ELF-1 (cell line): ENCODE measurements at places on chromosomes 1 and 21.

GRCh38 chr1:216542741-216543140, 119.5 kb upstream of the USH2A start:
- no peak for DNase-seq

GRCh38 chr1:234675006-234675405, 65.0 kb upstream of the IRF2BP2 start:
- DNase-seq: no peak

DNA sequence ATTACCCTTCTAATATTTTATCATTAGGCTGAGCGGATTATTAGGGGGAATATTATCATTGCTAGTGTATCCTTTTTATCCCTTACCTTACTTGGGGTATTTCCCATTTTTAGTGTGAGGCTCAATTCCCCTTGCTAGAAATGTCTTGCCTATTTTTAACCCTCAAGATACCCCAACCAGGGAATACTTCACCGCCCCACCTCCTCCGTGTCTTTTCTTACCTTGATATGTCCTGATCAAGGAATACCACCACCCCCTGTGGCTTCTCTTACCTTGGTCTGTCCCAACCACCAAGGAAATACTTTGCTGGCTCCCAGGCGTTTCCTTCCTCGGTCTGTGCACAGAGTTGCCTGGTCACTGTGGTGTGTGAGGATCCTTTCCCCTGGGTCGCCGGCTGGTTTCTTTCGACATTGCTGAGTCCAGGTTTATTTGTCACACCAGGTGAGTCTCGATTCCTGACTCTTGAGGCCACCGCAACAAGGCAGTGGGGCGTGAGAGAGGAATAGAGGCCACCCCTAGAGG, 57.8 kb downstream of the SERINC2 start:
- DNase-seq: no peak

GRCh38 chr1:239386453-239387303, at the start of gene CHRM3:
TSS of gene CHRM3 (plus strand) at chr1:239386568. CDS start at chr1:239907452, 520,884 bp downstream.
- peak; percentile 83 for DNase-seq

- no peak for DNase-seq
These were observed 33.4 kb upstream of the CITED4 start for GRCh38 chr1:40895601-40896000.

GRCh38 chr1:44603718-44604117, 70.6 kb downstream of the TMEM53 start:
- no peak for DNase-seq

GRCh38 chr1:70779571-70779970, 268.0 kb downstream of the PTGER3 start:
- no peak for DNase-seq

GRCh38 chr1:243549108-243549507, 293.3 kb downstream of the SDCCAG8 start:
- no peak for DNase-seq

GRCh38 chr1:236522937-236523703, 662 bp upstream of the LGALS8 start:
- peak; percentile 40 for DNase-seq

- DNase-seq: no peak
These were observed 349.1 kb upstream of the FMN2 start for GRCh38 chr1:239742416-239743109.

- no peak for DNase-seq
These were observed 18.6 kb downstream of the KHDRBS1 start for GRCh38 chr1:32032275-32032615.

GRCh38 chr1:158799689-158800088, 18.7 kb upstream of the OR6N2 start:
- DNase-seq: no peak

- no peak for DNase-seq
These were observed 67.7 kb downstream of the SDCCAG8 start for GRCh38 chr1:243323491-243323890.

- DNase-seq: no peak
These were observed 90.4 kb upstream of the FMN2 start for GRCh38 chr1:240001177-240001740.
